ENCODE measurements at places on chromosomes 4 and X. TPM values are rescaled to one million over a fixed set of nuclear protein-coding genes. Genes with fewer than 3 reads are reported as not detected.

GRCh38 chr4:98801259-98801725 lies 127.6 kb downstream of the EIF4E start:
- H3K27me3 ChIP-seq: no peaks in the 10 kb centered on the region
- no peaks in the 10 kb centered on the region for H3K4me1 ChIP-seq
- no peak overlapping the region for H3K27ac ChIP-seq
- no peak for DNase-seq
- no peaks in the 10 kb centered on the region for H3K36me3 ChIP-seq

Gene NXF2B
- 0.25 TPM for total RNA-seq

DNA sequence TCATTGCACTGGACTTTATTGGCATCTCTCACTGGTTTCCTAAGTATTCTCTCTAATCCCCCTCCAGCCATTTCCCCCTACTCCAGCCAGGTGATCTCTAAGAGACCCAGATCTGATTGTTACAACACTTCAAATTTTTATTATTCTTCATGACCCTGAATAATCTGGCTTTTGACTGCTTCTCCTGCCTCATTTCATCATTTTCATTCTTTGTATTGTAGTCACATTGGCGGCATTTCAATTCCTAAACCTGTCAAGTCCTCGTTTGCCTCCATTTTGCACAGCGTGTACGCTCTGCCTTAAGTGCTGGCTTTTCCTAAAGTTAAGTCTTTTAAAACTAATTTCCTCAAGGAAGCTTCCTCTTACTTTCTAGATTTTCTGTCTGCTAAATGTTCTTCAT lies 31.6 kb downstream of the UBE2K start:
- no peaks in the 10 kb centered on the region for H3K4me1 ChIP-seq
- DNase-seq: no peak
- no peaks in the 10 kb centered on the region for H3K27me3 ChIP-seq
- no peak overlapping the region for H3K27ac ChIP-seq
- no peaks in the 10 kb centered on the region for H3K36me3 ChIP-seq

DNA sequence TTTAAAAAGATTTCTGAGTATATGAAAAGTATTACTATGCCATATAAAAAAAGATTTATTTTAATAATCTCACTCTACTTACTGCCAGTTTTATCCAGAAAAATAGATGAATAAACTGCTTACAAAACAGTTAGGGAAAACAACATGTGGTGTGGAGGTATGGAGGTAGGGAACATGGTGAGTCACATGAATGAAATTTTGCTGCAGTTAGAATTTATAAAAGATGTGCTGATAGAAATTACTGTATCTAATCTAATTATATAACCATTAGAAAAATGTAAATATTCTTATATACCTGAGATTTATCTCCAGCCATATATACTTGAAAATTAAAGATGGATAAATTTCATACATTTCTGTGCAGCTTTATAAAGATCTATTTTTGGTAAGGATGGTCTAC lies 184.0 kb upstream of the ANK2 start:
- no peaks in the 10 kb centered on the region for H3K36me3 ChIP-seq
- no peaks in the 10 kb centered on the region for H3K27me3 ChIP-seq
- no peak overlapping the region for H3K27ac ChIP-seq
- no peak for DNase-seq
- H3K4me1 ChIP-seq: no peaks in the 10 kb centered on the region

DNA sequence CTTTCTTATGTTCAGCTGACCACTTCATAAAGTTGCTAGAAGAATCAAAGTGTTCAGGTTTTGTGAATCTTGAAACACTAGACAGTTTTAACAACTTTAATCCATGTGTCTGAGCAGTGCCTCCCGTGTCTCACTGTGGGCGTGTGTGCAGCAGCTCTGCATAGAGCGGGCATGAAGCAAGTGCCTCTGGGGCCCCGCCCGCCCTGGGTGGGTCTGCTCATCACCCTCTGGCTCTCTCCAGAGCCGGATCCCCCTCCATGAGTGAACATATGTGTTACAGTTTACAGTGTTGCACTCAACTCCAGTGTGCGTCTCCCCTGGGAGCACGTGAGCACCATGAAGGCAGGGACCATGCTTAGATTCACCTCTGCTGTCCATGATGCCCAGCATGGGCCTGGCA lies 37.6 kb upstream of the CRMP1 start:
- no peak overlapping the region for H3K27ac ChIP-seq
- H3K4me3 ChIP-seq: no peak overlapping the region
- H3K36me3 ChIP-seq: no peaks in the 10 kb centered on the region
- H3K27me3 ChIP-seq: no peaks in the 10 kb centered on the region
- DNase-seq: no peak

Gene F8
- total RNA-seq: 41.3 TPM

Gene HELT
- total RNA-seq: not detected

Gene PDCL2
- total RNA-seq: not detected

Gene SSX4
- not detected for total RNA-seq

Gene VCX3A
- total RNA-seq: not detected

Gene PRRG3
- total RNA-seq: 0.44 TPM

Gene MAGEC3
- total RNA-seq: not detected

DNA sequence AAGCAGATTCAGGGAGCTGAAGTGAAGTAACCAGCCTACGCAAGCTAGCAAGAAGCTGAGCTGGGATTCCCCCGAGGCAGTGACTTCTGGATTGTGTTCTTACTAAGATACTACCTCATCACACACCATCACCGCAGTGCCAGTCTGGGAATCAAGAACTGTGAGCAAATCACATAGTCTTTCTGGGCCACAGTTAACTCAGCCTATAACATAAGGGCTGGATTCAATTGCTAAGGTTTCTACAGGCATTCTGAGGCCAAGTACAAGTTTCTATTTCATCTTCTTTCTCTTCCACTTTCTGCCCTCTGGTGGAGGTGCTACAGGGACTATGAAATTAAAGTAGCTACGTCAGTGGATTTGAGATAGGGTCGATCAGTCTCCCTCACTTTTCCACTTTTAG lies 1.4 kb upstream of the CORIN start:
- H3K27ac ChIP-seq: no peak overlapping the region
- no peaks in the 10 kb centered on the region for H3K4me1 ChIP-seq
- no peak for DNase-seq
- no peak overlapping the region for H3K4me3 ChIP-seq

Gene RAB41
- not detected for total RNA-seq

Gene ZNF732
- total RNA-seq: not detected

GRCh38 chrX:49287665-49288064 lies 15.8 kb upstream of the GAGE10 start:
- no peak overlapping the region for H3K4me3 ChIP-seq
- no peaks in the 10 kb centered on the region for H3K27me3 ChIP-seq
- no peak overlapping the region for H3K27ac ChIP-seq
- no peak for DNase-seq
- H3K4me1 ChIP-seq: no peaks in the 10 kb centered on the region
